ENCODE measurements at places on chromosomes 5 and 9.

DNA sequence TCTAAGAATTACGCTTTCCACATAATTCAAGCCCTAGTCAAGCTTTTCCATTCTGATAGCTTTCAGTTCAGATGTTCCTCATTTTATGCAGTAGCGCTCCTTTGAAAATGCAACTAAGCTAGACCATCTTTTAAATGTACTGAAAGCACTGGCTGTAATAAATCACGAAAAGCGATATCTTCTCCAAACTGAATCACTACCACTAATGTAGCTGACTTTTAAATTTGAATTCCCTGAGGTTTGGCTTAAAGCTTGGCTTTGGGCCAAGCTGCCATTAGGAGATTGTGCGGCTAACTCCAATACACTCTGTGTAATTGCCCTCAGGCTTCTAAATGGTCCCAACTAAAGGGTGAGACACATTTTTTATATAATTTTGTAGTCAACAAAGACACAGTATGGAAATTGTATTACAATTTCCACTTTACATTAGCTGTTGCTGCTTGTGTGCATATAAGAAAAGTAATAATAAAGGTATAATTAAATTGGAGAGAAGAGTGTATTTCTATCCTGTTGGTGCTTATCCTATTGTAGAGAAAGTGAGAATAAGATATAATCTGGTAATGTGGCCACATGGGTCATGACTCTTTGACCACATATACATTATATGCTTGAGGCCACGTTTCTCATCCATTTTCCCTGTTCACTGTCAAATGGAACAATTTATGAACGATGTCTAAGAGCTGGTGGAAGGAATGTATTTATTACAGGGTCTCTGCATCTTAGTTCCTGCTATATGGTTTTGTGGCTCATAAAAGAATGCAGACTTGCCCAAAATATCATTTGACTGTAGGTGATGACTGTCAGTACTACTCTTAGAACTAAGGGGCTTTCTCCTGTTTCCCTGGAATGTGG lies 118.7 kb upstream of the TAF11L2 start:
- DNase-seq, result no peak

DNA sequence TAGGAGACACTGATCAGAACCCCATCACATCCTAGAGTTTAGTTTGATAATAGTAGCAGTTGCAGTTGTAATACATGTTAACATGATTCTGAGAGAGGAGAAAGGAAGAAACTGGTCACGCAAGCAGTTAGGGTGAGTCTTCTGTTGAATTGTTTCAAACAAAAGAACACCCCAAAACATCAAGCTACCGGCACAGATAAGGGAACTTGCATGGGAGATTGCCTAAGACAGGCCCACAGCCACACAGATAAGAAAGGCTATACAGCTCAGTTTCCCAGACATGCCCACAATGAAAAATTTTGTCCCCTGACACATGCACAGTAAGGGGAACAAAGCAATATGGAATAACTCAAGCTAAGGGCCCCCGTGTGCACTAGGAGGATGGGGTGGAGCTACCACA lies 15.9 kb downstream of the HSPB3 start:
- DNase-seq, result no peak

- no peak for DNase-seq
Measured at GRCh38 chr5:76401801-76402250, 1.3 kb upstream of the IQGAP2 start.

DNA sequence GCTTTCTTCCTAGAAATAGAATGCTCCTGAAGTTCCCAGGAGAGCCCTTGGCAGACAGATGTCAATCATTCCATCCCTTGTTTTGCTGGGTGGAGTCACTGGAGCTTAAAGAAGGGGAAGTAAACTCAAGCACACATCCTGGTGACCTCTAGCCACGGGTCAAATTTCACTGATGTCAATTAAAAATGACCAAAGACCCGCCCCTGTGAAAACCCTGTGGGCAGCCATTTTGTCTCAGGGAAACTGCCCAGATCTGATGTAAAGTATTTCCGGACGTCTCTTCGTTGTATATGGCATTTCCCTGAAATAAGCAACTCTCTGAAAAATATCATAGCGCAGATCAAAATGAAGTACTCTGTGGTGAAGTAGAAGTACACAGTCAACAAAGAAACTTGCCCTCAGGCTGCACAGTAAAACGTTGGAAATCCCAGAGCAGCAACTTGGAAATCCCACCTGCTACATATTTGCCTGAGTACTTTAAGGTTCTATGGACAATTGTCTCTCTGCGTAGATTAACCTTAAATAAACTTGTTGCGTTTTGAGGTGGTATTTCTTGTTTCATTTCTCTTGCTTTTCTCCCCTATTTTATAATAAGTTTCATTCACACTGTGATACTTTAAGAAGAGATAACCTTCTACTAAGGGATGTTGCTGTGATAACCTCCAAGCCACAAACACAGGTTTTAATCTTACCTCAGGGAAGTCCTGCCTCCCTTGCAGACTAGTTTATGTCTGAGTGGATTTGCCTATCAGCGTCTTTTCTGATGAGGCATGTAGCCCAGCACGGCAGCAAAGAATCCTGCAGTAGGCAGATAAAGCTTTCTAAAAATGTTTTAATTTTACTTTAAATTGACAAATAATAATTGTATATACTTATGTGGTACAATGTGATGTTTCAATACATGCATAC lies 60.9 kb upstream of the PIP5K1B start:
- no peak for DNase-seq

DNA sequence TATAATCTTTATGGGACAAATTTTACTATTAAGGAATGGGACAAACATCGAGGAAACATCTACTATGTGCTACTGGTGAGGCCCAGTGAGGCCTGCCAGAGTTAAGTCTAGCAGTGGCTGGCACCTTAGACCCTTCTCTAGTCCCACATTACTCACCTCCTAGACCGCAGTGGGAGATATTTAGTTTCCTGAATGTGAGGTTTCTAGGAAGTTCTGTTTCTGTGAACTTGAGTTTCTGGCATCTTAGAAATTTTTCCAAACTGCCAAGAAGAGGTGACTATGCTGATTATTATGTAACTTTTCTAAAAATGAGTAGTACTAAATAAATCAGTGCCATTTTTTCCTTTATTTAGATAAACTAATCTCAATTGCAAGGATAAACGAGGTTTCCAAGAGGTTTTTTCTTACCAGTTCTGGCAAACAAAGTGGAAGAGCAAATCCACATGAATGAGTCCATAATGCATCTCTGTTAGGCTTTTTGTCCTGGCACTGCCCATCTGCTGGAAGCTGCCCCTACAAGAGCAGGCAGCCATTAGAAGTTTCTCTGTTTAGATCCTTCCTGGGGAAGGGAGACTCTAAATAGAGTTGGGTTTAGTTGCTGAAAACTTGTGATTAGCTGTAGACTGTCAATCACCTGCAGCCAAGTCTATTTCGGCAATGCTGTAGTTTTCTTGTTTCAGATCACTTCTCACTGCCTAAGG lies 348.7 kb downstream of the MAN2A1 start:
- no peak for DNase-seq

- DNase-seq, result no peak
Measured at GRCh38 chr5:128169401-128170017, 85.9 kb downstream of the SLC12A2 start.

GRCh38 chr5:127061956-127062355 lies 11.3 kb downstream of the C5orf63 start:
- DNase-seq, result no peak

- no peak for DNase-seq
Measured at GRCh38 chr5:36492984-36493654, 113.3 kb upstream of the SLC1A3 start.

DNA sequence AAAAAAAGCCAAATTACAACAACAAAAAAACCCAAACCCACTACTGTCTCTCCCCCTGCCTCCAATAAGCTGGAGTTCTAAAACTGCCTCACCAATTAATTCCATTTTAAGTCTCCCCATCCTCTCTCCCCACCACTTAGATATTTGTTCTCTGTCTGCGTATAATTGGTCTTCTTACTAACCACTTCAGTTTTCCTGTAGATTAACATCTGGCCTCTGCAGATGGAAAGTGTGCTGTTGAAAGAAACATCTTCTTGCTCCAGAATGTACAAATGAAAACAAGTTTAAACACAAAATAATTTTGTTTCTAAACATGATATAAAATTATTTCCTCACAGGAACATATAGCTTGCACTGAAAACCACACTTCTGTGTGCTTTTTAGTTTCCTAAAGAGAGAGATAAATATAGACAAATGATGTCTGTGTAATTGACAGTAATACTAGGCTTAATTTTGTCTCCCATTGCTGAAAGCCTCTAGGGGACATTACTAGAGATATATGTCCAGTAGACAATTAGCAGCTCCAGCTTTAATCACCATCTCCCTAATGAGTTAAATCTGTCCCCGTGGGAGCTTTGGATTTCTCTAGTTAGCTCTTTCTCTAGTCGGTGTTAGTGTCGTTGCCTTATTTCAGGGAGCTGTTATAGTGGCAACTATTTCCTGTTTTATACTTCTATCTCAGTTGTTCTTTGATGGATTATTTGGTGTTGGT lies 164.0 kb downstream of the ARHGAP26 start:
- no peak for DNase-seq

GRCh38 chr5:134969166-134969565 lies 1.5 kb downstream of the CATSPER3 start:
- DNase-seq, result no peak

All from activated naive CD8-positive, alpha-beta T cell treated with anti-CD3 and anti-CD28 coated beads, Interleukin-2, amount 50 U/mL, for 16 hours (primary cell).